ENCODE measurements at places on chromosomes 13 and 19.

DNA sequence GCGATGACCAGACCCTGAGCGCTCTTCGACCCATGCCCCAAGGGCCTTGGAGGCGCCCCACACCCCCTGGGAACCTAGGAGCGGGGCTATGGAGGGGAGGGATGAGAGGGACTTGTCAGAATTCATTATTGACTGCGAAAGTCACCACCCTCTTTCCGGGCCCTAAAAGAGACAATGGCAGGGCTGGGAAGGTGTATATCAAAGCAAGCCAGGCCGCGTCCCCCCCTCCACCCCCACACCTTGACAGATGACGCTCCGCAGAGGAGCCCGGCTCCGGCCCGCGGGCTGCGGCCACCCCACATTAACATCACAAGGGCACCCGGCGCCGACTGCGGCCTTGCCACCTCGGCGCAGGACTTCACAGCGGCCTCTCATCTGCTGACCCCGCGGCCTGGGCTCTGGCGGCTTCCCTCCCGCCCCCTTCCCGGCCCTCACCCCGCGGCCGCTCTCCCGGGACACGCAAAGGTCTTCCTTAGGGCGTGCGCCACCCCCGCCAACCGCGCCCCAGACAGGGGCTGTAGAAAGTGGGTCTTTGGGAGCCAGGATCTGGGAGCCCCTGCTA lies 2.4 kb downstream of the CDX2 start:
- DNase-seq: no peak

- no peak for DNase-seq
Measured at GRCh38 chr19:39296906-39297305, 699 bp downstream of the IFNL1 start.

DNA sequence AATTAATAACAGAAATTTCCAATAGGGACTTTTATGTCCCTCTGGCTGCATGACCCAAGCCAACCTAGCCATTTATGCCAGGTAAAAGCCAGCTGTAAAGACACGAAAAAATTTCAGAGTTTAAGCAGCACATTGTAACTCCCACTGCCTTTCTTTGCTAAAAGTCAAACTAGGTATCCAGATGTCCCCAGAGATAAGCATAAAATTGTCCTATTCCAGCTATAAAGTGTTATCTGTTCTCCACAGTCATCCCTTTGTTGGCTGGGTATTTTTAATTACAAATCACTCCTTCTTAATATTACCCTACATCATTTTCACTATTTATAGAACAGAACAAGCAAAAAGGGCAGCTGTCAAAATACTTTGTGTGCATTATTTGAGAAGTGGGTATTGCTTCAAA lies 3.2 kb upstream of the ZNF154 start:
- DNase-seq: no peak

- no peak for DNase-seq
Measured at GRCh38 chr19:17036640-17037039, 10.0 kb upstream of the CPAMD8 start.

GRCh38 chr13:23852351-23852750 lies 36.8 kb downstream of the MIPEP start:
- no peak for DNase-seq

- no peak for DNase-seq
Measured at GRCh38 chr13:36129539-36129938, 1.6 kb downstream of the DCLK1 start.

DNA sequence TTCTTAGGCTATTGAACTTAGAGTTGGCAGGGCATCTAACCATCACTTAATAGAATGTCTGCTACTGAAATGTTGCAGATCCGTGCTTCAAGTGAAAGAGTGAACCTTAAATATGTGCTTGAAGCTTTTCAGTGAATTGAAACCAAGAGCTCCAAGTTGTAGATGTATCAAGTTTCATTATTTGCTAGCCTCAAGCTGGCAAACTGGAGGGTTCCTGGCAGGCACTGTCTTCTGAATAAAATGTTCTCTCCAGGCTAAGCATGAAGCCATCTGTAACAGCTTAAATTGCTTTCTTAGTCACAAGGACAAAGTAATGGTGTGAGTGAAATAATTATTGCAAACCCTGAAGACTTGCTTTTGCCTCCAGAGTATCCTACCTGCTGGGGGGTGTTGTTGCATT lies 415.0 kb upstream of the SPRY2 start:
- no peak for DNase-seq

DNA sequence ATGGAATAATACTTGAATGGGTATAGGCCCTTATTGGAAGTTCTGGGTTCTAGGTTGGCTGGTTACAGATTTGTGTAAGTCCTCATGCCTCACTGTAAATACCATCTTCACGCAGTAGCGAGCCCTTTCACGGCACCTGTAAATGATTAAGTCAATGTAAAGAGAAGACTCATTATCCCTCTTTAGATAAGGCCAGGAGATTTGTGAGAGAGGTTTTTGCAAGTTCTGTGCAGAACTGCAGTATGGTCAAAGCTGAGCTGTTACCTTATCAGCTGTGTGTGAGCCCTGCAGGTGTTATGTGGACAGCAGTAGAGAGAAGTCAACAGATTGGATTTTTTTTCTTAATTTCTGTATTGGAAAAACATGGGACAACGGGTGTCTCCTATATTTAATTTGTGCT lies 141.6 kb downstream of the SHISA2 start:
- DNase-seq: no peak

DNA sequence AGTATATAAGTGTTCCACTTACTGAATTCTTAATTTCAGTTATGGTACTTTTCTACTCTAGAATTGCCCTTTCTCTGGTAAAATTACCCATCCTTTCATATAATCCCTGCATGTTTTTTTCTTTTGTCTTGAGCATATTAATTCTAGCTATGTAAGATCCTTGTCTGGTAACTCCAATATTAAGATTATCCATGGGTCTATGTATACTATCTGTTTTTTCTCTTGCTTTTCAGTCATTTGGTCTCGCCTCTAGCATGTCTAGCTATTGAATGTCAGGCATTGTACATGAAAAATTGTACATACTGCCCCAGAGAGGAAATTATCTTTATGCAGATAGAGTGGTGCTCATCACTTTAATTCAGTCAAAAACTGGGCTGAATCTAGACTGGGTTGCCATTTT lies 50.4 kb upstream of the CALM3 start:
- DNase-seq: no peak

DNA sequence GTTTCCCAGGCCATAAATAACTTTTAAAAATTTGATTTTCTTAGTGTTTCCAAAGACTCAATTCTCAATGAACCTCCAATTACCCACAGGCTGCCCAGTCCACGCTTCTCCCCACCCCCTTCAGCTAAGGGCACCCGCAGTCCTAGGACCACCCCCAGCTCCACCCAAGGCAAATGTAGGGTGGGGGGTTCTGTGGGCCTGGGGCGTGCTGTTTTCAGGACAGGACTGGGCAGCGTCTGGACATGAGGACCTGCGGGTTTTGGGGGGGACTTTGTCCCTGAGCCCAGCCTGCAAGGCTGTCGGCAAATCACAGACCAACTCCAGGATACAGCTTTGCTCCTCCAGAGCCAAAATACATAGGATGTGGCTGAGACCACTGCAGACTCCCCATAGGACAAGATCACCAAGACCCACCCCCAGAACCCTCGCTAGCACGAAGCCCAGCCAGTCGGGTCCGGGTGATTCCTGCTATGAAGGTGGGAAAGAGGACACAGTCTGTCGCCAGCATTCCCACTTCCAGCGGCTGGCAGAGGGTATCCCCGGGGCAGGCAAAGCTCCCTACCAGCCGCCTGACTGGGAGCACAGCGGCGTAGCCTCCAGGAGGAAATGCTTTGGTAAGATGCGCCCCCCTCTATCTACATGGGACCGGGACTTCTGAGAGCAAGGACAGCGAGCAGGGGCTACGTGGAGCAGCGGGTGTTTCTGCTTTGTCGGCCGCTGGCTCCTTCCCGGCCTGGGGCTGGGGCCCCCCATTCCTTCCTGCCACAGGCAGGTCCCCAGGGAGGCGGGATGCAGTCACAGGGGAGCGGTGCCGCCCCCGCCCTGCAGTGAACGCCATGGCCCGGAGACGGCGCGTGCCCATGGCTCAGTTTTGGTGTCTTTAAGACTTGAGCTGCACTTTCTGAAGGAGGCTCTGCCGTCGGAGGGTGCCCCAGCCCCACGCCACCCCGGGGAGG lies 1.6 kb upstream of the TIMM13 start:
- no peak for DNase-seq

GRCh38 chr19:2610637-2611482 lies 91.6 kb downstream of the GNG7 start:
- DNase-seq: peak; percentile 85

DNA sequence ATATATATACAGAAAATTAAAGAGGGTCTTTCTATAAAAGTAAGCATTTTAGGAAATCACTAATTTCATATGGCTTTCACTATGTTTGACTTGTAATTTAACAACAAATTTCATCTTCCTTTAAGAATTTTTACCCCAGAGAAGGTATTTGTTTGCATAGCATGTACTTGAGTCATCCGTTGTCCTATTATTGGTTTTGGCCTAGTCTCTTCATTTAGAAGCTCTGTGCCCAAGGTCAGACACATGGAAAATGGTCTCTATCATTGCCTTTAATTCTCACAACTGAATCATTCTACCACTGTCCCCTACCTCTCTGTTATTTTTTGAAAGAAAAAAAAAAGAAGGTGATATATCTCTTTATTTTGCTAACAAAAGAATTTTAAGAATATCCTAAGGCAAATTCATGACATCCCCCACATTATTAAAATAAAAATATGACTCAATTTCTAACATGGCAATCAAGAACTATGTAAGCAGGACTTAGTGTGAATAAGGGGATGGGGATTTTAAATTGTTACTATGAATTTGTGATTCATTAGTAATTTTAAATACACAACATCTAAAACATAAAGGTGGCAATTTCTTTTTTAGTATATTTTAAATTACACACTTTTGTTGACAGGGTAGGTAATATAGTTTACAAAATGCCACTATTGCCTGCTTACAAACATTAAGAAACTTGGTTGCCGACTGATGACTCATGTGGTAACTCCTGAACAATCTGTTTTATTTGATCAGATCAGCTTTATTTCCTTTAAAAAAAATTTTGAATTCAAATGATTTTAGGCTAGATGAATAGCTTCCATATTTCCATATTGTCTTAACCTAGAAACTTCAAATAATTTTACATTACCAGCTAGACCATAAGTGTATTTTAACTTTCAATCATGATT lies 13.9 kb downstream of the SLITRK5 start:
- no peak for DNase-seq

DNA sequence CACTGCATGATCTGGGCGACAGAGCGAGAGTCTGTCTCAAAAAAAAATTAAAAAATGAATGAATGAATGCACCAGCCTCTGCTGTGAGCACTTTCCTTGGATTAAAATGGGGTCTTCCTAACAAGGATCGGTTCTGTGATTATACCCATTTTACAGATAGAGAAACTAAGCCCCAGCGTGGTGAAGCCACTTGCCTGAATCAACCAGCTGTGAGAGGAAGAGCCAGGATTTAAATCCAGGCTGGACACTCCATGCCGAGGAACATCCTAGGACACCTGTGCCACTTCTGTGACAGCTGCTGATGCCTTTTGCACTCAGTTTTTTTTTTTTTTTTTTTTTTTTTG lies 14.1 kb downstream of the TLE5 start:
- no peak for DNase-seq

DNA sequence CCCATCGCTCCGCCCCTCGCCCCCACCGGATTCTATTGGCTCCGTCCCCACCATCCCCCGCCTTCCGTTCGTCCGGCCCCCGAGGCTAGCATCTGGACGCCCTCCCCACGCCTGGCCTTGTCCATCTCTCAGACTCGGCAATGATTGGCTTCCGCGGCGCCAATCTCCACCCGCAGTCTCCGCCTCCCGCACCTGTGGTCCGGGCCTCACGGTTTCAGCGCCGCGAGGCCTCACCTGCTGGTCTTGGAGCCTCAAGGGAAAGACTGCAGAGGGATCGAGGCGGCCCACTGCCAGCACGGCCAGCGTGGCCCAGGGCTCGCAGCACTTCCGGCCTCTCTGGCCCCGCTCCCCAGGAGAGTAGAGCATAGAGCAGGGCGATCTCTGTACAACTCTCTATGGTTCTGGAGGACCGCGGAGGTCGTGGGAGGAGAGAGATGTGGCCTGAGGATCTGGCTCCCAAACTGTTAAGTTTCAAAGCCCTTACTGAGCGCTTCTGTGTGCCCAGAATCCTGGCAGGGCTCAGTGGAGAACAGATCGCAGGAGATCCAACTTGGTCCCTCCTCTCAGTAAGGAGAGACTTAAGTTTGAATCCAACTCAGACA lies at the start of gene ERCC1:
ERCC1 (minus strand) TSS at position 329 of the 602 bp plus-strand sequence. CDS start 543 bp downstream, outside the sequence.
- peak; percentile 94 for DNase-seq

- peak; percentile 3 for DNase-seq
Measured at GRCh38 chr13:46211116-46211482, 629 bp upstream of the LRRC63 start.

DNA sequence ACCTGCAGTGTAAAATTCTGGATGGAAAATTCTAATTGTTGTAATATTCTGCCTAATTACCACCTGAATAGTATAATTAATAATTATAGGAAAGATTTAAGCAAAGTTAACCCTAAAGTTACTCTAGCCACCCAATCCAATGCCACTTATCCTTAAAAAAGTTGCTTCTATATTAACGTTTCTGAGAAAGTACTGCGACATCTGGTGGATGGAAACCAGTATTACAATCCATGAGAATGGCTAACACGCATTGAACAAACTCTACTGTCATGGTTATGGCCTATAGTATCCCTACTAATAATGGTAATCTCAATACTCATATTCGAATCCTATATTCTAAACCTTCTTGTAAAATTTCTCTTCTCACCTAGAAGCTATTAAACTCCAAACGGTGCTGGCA lies 1551.8 kb downstream of the SLITRK1 start:
- peak; percentile 21 for DNase-seq

GRCh38 chr13:104098421-104098820 lies 1032.2 kb upstream of the SLC10A2 start:
- DNase-seq: no peak

GRCh38 chr19:45376045-45376724 lies 5.8 kb upstream of the ERCC2 start:
- DNase-seq: peak; percentile 85

- no peak for DNase-seq
Measured at GRCh38 chr13:66837246-66837645, 392.9 kb downstream of the PCDH9 start.

- DNase-seq: peak; percentile 72
Measured at GRCh38 chr19:50835785-50836542, 2.6 kb upstream of the KLK15 start.

GRCh38 chr13:40515702-40516101 lies 150.7 kb downstream of the FOXO1 start:
- DNase-seq: peak; percentile 82

GRCh38 chr19:33674626-33675367 lies 53.0 kb downstream of the CHST8 start:
- DNase-seq: no peak

GRCh38 chr13:41955605-41956004 lies 5.3 kb downstream of the VWA8 start:
- DNase-seq: no peak

DNA sequence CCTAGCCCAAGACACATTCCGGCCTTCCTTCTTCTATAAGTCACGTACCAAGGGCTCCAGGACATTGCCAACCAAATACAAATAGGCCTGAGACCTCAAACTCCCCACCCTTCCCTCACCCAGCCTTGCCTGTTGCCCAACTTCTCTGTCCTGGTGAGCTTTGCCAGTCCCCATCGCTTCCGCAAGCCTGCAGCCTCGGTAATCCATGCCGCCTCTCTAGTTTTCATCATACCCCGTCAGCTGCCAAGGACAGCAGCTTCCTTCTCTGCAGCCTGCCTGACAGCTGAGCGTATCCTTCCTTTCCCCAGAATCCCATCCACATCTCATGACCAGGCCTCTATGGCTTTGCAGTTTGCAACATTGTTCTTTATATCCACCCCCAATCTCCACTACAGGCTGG lies 36.6 kb upstream of the POMP start:
- DNase-seq: no peak

GRCh38 chr13:78867655-78868054 lies 208.7 kb upstream of the OBI1 start:
- DNase-seq: no peak

- DNase-seq: peak; percentile 98
Measured at GRCh38 chr13:32284927-32285632, 30.1 kb downstream of the ZAR1L start.

Data from endothelial cell of umbilical vein (primary cell).